ELF-1 (cell line): ENCODE measurements at places on chromosomes 6 and 20.

GRCh38 chr6:22147921-22148776 is 148.7 kb downstream of the PRL start:
- no peak for DNase-seq

- no peak for DNase-seq
Measured at GRCh38 chr6:37368961-37369320, 15.2 kb downstream of the RNF8 start.

DNA sequence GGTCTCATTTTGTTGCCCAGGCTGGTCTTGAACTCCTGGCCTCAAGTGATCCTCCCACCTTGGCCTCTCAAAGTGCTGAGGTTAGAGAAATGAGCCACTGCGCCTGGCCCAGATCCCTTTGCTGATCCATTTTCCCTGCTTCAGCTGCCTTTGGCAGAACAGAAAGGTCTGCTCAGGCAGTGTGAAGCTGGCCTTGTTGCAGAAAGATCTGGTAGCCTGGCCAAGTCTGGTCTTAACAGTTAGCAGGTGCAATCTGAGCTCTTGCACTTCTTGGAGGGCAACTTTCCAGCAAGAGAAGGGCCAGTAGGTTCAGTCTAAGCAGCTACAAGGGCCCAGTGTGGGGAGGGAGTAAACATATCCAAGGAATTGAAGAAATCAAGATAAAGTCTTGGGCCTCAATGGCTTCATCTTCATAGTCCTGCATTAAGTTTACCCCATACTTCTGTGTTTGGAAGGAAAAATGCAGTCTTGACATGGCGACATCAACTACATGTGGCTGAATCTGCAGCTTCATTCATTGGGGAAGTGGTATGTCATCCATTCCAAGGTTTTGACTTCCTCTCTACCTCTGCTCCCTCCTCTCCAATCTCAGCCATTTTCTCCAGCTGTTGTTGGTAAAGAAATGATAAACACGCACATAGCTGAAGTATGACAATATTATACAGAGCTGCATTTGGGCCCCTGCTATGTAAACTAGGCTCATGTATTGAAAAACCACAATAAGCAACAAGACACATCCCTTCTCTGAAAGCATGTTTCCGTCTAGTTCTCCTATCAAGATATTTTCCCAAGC is 39.0 kb upstream of the NEDD9 start:
- no peak for DNase-seq

GRCh38 chr6:150380256-150380655 is 11.4 kb downstream of the IYD start:
- DNase-seq: no peak

DNA sequence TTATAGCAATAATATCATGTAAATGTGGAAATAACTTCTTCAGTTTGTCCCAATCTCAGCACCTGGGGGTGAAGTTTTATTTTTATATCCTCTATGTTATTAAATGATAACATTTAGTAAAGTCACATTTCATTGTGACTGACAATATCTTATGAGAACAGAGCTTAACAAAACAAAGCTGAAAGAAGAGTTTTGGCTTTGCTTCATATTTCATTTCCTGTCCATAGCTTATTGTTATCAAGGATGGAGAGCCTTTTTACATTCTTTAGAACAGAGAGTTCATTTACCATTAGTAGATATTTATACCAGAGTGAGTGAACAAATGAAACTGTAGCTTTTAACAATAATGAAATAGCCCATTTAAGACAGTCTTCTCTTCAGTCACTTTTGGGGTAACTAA is 231.9 kb upstream of the SGK1 start:
- no peak for DNase-seq

DNA sequence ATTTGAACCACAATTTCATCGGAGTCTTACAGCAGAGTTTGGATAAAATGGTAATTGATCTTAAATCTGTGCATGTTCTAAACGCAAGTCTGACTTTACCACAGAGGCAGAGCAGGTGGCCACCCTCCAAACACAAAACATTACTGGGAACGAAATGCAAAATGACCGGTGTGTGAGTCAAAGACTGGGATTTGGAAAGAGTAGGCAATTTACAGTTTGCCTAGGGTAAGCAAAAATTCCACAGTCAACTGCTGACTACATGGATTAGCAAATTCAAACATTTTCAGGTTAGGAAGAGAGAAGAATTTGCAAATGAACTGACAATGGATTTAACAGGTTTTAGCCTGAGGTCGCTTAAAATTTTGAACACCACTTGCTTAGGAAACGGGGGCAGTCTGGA is 444.4 kb downstream of the HDGFL1 start:
- DNase-seq: peak; percentile 10

GRCh38 chr20:57396984-57397692 is 5.9 kb downstream of the RBM38 start:
- DNase-seq: peak; percentile 62

DNA sequence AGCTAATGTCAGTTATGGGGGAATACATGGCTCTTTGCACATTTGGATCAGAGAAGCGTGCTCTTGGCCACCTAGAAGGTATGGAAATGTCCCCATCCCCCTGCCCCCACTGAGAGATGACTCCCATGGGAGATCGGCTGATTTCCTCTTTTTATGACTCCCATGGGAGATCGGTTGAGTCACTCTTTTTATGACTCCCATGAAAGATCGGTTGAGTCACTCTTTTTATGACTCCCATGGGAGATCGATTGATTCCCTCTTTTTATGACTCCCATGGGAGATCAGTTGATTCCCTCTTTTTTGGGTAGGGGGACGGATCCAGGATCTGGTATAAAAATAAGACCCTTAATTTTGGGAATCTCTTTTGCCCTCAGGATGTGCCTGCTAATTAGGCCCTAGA is 10.3 kb upstream of the TAAR9 start:
- DNase-seq: no peak

- no peak for DNase-seq
Measured at GRCh38 chr6:30901436-30901835, 6.6 kb upstream of the GTF2H4 start.

DNA sequence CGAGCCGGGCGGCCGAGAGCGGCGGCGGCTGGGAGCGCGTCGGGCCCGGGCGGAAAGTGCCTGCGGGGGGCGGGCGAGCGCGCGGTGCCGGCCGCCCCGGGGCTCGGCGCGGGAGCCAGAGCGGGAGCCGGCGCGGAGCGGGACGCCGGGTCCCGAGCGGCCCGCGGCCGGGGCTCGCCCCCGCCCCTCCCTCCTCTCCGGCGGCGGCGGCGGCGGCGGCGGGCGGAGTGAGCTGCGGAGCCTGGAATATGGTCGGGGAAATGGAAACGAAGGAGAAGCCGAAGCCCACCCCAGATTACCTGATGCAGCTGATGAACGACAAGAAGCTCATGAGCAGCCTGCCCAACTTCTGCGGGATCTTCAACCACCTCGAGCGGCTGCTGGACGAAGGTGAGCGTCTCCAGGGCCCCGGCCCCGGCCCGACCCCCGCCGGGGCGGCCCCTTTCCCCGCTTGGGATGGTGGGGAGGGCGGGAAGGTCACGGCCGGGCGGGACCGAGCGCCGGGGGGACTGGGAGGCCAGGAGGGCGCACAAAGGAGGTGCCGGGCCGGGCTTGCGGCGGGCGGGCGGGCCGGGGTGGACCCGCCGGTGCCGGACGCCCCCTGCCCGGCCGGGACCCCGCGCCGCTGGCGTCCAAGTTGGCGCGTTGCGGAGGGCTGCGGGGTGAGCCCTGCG is 565 bp downstream of the QKI start:
- no peak for DNase-seq

DNA sequence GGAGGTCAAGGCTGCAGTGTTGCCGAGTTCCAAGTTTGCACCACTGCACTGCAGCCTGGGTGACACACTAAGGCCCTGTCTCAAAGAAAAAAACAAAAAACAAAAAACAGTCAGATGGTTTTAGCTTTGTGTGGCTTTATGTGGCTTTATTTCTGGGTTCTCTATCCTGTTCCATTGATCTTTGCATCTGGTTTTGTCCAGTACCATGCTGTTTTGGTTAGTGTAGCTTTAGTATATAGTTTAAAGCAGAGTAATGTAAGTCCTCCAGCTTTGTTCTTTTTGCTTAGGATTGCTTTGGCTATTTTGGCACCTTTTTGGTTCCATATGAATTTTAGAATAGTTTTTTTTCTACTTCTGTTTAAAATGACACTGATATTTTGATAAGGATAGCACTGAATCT is 225.5 kb downstream of the HDGFL1 start:
- DNase-seq: no peak

GRCh38 chr20:57389695-57390603 is 1.2 kb upstream of the RBM38 start:
- peak; percentile 54 for DNase-seq

GRCh38 chr6:133939778-133940667 is 13.0 kb upstream of the TBPL1 start:
- no peak for DNase-seq

DNA sequence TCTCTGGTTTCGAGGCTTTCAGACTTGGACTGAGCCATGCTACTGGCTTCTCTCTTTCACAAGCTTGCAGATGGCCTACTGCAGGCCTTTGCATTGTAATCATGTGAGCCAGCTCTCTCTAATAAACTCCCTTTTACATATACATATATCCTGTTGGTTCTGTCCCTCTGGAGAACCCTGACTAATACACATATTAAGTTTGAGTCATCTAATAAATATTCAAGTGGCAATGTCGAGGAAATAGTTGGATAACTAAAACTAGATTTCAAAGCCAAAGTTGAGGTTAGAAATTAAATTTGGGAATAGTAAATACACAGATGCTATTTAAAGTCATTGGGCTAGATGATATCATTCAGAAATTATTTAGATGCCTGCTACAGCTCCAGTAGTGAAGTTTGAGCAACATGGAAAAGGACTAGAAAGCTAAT is 1343.4 kb downstream of the GRIK2 start:
- no peak for DNase-seq

DNA sequence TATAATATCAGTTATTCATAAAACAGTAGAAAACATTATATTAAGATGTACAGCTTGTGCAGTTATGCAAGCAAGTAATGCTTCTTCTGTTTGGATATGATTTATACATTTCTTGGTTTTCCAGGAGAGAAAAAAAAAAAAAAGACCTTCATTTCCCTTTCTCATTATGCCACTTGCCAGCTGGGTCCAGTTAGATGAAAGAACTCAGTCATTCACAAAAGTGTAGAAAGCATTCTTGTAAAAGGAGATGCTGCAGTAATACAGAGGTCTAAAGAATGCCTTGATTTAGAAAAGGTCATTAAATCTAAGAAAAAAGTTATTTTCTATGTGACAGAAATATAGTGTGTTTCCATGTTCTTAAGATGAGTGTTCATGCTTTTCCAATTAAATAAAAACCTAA is 7.4 kb downstream of the PDE7B start:
- DNase-seq: no peak

- DNase-seq: no peak
Measured at GRCh38 chr20:54199283-54199682, 8.6 kb upstream of the PFDN4 start.

GRCh38 chr6:142296975-142297604 is 4.7 kb upstream of the ADGRG6 start:
- DNase-seq: no peak

- no peak for DNase-seq
Measured at GRCh38 chr20:43766385-43766784, 39.6 kb upstream of the GTSF1L start.

DNA sequence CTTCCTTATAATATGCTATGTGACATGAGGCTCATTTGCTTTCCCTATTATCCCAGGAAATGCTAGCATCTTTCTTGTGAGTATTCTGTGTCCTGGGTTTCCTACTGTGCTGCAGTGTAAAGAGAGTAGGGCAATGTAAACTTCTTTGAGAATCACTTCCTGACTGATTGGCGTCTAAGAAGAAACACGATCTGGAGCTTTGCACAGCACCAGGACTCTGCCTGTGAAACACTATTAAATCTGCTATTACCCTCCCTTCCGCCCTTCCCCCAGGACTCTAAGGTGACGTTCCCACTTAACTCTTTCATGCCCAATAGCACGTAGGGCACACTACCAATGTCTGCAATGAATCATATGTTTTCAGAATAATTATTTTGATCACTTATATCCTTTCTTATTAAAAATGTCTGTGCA is 607.3 kb upstream of the CITED2 start:
- peak; percentile 73 for DNase-seq

DNA sequence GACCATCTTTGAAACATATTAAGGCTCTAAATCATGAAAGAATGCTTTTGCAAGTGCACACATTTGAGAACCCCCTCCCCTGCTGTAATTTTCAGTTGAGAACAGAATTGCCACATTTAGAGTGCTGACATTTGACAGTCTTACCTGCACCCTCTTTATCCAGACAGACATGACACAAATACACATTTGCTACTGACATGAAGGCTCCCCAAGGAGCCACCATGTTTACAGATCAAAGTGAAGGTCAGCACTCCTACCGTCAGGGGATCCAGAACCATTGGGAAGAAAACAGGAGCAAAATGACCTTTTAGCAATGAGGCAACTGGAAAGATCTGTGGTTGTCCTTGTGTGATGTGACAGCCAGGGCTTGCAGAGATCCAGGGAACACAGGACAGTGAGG is 315.4 kb upstream of the CNR1 start:
- no peak for DNase-seq

- no peak for DNase-seq
Measured at GRCh38 chr6:80457439-80457933, 351.0 kb downstream of the BCKDHB start.

DNA sequence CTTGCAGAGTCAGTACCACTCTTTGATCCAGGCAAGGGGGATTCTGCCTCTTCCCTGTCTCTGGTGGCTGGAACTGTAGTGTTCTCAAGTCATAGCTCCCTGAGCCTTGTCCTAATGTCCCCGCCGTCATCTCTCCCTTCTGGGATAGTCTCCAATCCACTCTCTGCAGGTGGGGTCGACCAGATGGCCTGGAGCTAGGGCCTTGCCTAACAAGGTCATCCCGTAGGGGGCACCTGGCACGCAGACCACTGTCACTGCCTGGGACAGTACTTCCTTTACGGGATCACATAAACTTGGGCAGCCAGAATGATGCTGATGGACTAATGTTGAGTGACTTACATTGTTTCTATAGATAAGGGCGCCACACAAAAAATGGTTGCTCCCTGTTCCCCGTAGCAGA is 118.9 kb upstream of the SLC22A23 start:
- DNase-seq: no peak

- DNase-seq: no peak
Measured at GRCh38 chr20:58480551-58481336, 34.5 kb downstream of the APCDD1L start.

DNA sequence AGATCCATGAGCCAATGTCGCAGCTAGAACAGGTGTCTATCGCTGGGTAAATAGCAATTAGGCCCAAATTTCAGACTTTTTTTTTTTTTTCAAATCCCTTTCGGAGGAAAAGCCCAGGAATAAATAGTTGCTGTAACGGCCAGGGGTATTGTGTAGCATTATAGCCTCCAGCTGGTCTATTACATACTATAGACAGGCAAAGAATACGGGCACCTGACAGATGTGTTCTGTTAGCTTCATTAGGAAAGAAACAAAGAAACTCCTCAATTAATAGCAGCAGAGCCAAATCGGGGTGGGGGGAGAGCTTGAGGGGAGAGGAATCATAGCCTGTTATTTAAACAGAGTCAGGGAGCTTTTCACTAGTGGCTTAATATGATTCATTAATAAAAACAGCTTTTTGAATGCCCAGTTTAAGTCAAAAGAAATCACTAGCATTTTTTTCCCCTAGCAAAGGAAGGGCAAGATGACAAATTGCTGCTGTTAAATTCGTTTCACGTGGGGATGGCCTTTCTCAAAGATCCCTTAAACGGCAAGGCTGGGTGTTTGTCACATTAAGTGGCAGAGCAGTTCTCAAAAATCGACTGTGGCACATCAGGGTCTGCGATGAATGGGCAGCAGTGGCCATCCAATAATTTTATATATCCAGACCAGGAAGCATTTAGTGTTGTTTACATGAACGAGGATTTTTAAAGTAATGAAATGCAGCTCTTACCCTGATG is 139.4 kb downstream of the ID4 start:
- no peak for DNase-seq

- no peak for DNase-seq
Measured at GRCh38 chr20:3420211-3420707, 12.8 kb upstream of the DNAAF9 start.

- DNase-seq: no peak
Measured at GRCh38 chr20:50023116-50023805, 40.5 kb downstream of the SNAI1 start.
